ENCODE measurements at places on chromosomes 5 and 9.

DNA sequence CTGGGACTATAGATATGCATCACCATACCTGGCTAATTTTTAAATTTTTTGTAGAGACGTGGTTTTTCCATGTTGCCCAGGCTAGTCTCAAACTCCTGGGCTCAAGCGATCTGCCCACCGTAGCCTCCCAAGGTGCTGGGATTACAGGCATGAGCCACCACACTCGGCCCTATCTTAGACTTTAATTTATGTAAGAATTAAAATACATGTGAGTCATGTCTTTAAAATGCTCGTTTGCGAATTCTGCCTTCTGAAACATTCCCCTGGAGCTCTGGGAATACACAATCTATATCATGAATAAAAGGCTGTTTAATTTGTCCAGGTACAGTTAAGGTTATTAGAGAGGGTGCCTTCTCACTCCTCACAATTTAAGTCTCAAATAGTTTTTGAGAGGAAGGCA lies 32.8 kb downstream of the RHOBTB3 start:
- no peak for DNase-seq

GRCh38 chr5:96569770-96570169 lies 92.4 kb upstream of the CAST start:
- no peak for DNase-seq

DNA sequence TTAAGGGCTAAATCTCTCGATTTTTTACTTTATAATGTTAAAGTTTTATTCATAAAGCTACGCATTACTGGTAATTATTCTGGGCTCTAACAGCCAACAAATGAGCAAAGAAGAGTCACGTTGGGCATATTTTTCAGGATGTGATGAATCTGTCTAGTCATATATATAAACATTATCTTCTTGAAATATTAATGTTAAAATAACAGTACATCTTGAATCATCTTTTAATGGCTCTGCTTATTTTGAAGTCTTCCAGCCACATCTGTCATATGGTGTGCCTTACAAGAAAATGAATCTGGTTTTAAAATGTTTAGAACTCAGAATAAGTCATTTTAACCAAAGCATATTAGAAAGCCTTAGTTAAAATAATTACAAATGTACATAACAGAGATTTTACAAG lies 96.9 kb downstream of the CWC27 start:
- no peak for DNase-seq

DNA sequence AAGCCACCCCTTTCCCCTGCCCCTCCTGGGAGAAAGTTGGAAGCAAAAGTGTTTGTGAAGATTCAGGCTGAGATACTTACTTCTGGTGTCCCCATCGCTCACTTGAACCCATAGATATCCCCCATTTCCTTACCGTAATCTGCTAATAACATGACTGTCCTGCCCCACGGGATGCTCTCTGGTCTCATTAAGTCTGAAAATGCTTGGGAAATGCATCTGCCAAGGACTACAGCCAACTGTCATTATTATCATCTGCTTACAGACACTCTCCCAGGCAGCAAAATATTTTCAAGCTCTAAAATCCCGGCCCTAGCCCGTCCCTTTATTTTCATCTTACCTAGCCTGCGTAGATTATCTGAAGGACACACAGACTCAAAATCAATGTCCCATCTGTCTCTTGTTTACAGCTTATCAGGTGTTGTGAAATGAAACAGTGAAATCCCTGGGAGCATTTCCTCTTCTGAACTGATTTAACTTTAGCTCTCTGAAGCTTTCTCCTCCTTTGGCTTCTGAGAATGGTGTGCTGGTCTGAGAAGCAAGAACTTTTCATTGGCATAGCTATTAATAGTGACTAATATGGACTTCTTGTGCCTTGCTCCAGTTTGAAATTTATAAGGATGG lies 126.9 kb upstream of the OSMR start:
- no peak for DNase-seq

DNA sequence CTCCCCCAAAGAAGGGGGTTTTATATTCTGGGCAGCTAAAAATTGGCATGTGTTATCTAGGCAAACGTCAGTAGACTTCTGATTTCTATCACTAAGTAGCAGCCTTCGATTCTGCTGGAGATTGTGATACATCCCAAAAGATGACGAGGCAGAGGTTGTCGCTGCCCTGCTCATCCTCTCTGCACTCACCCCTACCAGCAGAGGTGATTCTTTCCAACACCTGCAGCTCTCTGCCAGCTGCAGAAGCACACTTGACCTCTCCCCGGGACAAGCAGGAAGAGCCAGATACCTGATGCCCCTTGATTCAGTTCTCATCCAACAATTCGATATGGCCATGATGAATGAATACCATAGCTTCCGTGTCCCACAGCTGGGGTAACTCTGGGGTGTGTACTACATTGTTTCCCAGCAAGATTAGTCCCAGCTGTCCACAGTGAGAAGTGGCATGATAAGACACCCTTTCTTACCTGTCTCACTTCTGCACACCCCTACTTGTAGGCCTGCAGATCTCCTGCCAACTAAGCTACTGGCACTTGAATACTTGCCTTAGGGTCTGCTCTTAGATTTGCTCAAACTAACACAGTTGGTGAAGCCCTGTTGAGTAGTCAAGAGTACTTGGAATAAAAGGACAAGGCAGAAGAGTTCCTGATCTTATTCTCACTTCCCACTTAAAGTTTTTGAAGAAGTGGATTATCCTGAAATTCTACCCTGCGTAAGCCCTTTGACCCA lies 37.6 kb upstream of the SMAD5 start:
- no peak for DNase-seq

DNA sequence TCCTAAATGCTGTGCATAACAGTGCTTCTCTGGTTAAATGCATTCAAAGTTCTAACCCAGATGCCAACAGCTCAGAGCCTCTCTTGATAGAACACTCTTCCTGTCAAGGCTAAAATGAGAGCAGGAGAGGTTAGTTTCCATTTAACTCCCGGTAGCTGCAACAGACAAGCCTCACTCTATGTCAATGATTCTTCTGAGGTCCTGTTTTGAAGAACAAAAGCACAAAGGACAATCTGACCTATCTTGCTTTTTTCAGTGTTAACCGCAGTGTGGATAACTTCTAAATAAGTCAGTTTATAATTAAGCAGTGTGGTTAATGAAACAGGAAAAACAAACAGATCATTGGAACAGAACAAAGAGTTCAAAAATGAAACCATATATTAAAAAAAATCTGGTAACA lies 80.7 kb downstream of the ANKRD55 start:
- DNase-seq = no peak

DNA sequence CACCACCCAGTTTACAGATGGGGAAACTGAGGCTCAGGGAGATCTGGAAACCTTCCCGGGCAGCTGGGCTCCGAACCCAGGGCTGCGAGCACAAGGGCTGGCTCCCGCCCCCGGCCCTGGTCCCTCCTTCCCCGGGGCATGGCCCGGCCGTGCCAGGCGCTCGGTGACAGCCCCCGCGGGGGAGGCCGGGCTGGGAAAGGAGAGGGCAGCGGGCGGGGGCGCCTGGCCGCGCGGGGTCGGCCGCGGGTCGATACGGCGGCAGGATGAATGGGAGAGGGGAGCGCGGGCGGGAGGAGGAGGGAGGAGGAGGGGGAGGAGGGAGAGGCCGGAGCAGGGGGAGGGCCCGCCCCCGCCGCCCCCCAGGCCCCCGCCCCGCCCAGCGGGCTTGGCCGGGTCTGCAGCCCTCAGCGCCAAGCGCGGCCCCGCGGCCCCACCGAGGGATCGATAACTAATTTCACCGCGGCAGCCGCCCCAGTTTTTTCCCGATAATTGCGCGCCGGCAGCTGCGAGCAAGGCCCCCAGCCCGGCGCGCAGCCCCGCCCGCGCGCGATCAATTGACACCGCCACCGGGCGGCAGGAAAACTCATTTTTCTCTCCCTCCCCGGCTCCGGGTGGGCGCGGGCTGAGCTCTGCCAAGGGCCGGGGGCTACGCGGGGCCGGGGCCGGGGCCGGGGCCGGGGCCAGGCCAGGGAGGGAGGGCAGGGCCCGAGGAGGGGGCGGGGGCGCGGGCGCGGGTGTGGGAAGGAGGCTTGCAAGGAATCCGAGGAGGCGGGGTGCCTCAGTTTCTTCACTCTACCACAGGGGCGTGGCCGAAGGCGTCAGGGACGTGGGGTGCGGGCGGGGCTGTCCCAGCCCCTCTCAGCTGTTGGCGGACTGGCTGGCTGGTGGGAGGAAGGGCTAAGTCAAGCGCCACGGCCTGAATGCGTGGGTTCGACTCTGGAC lies 52.1 kb downstream of the C9orf50 start:
- DNase-seq = no peak

GRCh38 chr5:44935262-44935661 lies 126.5 kb downstream of the MRPS30 start:
- no peak for DNase-seq

- peak; percentile 57 for DNase-seq
Measured at GRCh38 chr9:78030296-78030552, 1.4 kb downstream of the GNAQ start.

DNA sequence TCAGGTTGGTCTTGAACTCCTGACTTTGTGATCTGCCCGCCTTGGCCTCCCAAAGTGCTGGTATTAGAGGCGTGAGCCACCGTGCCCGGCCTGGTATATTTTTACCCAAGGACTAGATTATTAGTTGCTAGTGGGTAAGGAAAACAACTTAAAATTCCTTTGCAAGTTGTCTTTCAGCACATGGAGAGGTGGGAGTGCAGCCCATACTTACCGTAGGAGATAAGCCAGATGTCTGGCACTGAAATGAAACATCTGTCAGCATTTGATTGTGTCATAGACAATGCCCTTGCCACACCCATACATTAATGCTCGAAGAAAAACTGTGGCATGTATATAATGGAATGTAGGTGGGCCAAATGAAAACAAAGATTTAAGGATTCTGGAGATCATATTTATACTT lies 36.6 kb upstream of the ANKH start:
- DNase-seq = no peak

DNA sequence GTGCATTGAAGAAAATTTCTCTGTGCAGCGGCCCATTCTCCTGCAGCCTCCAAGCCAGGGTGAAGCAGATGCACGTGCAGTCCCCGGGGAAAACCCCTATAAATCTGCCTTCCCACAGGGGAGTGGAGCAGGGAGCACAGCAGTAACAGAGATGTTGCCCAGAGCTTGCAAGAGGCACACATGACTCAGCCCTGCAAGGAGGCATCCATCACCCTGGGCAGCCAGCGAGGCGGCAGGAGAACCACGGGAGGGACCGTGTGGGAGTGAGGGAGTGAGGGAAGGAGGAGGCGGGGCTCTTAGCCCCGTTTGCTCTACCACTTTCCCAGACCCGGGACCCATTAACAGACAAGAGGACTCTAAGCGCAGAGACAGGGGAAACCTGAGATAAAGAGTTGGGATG lies 96.2 kb upstream of the ARAP3 start:
- no peak for DNase-seq

DNA sequence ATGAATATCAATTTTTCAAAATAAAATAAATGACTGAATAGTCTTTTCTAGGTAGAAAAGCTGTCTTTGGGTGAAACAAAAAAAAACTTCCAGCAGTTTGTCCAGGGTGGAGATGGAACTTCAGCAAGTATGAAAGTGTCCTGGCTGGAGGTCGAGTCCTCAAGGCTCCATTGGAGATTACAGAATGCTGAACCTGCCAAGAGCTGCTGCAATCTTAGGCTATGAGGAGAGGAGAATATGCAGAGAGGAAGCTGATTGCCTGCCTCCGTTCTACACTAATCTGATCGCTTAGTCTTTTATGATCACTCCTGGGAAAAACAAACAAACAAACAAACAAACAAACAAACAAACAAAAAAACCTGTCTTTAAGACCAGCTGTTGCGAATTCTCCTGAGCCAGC lies 50.6 kb downstream of the NREP start:
- DNase-seq = no peak

DNA sequence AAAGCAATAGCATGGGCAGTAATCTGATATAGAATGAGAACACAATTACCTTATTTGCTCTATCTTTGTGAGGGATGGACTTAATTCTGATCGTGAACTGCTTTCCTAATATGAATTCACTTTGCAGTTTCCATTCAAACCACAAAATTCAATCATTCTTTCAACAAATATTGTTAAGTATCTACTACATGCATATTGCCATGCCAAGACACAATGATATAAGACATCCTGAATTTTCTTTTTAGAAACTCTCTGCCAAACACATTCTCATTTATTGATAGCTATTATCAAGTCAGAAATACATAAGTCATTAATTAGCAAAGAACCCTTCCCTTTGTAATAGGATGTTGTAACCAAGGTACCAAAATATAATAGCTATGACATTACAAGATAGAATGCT lies 121.6 kb upstream of the TARS1 start:
- DNase-seq = no peak

GRCh38 chr5:171438738-171439137 lies 19.3 kb downstream of the FGF18 start:
- DNase-seq = no peak

- DNase-seq = no peak
Measured at GRCh38 chr9:91407580-91408318, 15.9 kb downstream of the NFIL3 start.

DNA sequence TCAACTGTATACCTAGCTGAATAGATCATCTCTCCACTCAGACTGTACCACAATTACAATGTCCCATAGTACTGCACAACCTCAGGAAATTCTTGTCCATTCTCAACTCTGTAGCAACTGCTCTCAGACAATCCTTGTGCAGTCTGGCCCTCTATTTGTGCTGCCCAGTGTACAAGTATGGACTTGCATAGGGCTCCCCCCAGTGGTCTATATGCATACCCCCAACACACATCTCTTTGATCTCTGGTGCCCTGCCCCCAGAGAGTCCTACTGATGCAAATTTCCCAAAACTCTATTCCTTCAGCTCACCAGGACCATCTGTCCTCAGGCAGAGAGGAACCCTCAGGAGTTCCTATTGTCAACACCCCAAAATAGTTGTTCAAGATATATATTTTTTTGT lies 205.3 kb downstream of the SLCO4C1 start:
- peak; percentile 45 for DNase-seq

DNA sequence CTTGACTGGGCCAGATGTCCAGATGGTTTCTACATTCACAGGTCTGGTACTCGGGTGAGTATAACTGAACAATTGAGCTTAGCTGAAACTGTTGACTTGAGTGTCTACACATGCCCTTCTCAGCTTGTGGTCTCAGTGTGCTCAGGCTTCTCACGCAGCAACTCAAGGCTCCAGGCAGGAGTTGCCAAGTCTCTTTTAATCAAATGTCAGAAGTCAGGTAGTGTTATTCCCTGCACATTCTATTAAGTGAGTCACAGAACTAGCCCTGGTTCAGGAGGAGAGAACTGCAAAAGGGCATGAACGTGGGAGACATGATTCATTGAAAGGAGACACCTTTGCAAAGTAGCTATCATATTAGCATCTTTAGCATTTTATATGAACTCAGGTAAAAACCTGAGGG lies 199.3 kb upstream of the ACTBL2 start:
- no peak for DNase-seq

- no peak for DNase-seq
Measured at GRCh38 chr9:21357479-21358460, 7.1 kb upstream of the IFNA6 start.

- DNase-seq = no peak
Measured at GRCh38 chr9:131276094-131276888, at the start of gene FAM78A. Gene FAM78A, minus strand, starts transcription at chr9:131276510. Its CDS starts 331 bp downstream, at chr9:131276179.

All from SW 1271 (cell line).